Activated CD4-positive, alpha-beta T cell treated with anti-CD3 and anti-CD28 coated beads, Interleukin-10, Interleukin-2, amounts not matched to agents 100 ng/mL and 50 ng/mL, durations not matched to agents 16 hours and 8 hours (primary cell): ENCODE measurements at places on chromosomes 12 and 14.

GRCh38 chr12:90953956-90954421 is 987 bp downstream of the CCER1 start:
- peak; percentile 36 for DNase-seq

DNA sequence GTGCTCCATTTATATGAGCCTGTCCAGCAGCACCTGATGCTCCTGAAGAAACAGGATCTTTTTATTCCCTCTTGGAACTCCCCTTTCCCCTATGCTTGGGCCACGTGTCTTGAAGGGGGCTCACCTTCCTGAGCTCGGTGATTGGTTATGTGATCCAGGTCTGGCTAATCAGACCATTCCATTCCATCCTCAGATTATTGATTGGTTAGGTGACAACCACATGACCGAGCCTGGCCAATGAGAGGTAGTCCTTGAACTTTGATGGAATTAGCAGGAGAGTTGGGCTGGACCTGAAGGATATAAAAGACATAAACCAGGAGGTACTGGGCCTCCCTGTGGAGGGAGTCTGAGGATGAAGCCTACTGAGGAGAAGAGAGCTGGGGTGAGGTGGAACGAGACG is 216.6 kb upstream of the LHX5 start:
- no peak for DNase-seq

- DNase-seq, result no peak
Measured at GRCh38 chr12:89513544-89513943, 11.1 kb downstream of the GALNT4 start.

DNA sequence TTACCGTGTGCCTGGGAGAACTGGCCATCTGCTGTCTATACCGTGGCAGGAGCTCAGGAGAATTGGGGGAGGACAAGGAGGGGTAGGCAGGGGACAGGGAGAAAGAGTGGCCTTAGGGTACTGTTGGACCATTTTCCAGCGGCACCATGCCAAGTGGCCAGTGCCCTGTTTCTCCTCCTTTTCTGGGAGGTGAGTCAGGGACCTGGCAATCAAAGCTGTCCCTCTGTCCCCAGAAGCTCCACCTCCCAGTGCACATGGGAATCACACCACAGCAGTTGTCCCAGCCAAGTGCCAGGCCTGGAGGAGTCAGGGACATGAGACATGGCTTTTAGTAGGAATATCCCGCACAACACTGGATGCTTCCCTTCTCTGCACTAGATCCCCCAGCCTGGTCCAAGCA is 118.0 kb downstream of the GCH1 start:
- DNase-seq, result no peak

DNA sequence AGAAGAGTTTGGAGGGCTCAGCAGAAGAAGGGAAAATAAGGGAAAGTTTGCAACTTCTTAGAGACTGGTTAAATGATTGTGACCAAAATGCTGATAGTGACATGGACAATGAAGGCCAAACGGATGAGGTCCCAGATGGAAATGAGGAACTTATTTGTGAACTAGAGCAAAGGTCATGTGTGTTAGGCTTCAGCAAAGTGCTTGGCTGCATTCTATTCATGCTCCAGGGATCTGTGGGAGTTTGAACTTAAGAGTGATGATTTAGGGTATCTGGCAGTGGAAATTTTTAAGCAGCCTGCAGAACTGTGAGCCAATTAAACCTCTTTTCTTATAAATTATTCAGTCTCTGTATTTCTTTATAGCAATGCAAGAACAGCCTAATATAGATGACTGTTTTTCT is 88.9 kb upstream of the ARHGAP5 start:
- DNase-seq, result no peak

- DNase-seq, result no peak
Measured at GRCh38 chr12:2027351-2027750, 23.1 kb upstream of the DCP1B start.

DNA sequence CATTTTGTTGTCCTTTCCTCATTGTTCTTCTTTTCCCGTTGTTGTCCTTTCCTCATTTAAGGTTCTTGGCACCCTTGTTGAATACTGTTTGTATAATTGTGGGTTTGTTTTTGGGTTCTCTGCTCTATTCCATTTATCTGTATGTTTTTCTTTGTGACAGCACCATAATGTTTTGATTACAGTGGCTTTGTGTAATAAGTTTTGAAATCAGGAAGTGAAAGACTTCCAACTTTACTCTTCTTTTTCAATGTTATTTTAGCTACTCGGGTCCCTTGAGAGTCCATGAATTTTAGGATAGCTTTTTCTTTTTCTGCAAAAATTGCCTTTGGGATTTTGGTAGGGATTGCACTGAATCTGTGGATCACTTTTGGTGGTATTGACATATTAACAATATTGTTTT is 28.1 kb downstream of the ETNK1 start:
- no peak for DNase-seq

DNA sequence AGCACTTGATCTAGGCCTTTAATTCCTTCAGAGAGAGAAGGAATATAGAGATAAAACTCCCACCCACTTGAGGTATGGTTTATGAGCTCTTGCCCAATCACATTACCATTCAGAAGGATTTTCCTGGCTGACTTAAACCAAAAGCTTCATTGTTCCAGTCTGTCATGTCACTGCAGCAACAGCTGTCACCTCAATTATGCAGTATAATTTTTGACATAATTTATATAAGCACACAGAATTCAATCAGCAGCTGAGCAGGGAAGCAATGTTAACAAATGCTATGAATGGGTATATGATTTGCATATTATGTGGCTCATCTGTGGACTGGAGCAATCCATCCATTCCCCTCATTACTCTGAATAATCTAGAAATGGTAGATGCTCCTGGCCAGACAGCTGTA is 40.3 kb downstream of the CBX5 start:
- DNase-seq, result no peak

DNA sequence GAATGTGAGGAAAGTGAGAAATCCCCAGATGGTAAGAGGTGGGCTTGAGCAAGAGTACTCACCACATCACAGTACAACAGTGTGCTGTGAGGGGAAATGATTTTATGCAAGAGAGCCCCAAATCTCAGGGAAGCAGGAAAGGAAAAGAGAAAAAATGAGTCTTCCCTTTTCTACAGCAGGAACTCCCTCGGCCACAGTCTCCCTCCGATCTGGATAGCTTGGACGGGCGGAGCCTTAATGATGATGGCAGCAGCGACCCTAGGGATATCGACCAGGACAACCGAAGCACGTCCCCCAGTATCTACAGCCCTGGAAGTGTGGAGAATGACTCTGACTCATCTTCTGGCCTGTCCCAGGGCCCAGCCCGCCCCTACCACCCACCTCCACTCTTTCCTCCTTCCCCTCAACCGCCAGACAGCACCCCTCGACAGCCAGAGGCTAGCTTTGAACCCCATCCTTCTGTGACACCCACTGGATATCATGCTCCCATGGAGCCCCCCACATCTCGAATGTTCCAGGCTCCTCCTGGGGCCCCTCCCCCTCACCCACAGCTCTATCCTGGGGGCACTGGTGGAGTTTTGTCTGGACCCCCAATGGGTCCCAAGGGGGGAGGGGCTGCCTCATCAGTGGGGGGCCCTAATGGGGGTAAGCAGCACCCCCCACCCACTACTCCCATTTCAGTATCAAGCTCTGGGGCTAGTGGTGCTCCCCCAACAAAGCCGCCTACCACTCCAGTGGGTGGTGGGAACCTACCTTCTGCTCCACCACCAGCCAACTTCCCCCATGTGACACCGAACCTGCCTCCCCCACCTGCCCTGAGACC is 7.8 kb downstream of the ATN1 start:
- DNase-seq, result no peak

DNA sequence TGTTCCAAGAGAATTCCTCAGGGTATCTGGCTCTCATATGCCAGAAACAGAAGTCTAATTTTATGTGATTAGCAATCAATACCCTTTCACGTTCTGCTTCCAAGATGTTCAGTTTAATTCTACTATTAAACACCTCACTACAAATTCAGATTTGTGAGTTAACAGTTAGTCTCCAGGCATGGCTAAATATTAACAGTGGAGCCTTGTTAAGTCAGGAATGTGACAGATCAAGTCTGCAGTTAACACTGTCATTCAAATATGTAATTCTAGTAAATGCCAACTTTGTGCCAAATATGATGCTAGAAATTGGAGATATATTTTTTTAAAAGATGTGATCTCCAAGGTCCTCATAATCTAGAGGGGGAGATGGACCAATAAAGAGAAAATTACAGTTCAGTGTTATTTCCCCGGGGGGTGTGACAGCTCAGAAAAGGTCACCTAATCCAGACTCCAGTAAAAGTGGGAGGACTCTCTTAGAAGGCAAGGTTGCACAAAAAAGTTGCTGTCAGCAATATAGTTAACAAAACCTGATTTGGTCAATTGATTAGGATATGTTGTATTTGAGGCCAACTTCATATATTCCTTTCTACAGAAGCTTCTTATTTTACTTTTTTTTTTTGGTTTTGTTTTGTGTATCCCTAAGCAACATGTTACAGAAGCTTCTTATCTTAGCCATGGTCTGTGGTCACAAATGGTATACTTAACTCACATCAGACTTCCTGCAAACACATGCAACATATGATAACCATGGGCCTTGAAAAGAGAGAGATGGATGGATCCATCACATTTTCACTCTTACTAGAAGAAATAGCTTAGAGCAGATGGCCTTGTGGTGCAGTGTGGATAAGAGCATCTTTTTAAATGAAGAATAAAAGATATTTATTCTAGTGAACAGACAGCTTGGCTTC is 18.4 kb upstream of the RNU6-7 start:
- DNase-seq, result no peak

DNA sequence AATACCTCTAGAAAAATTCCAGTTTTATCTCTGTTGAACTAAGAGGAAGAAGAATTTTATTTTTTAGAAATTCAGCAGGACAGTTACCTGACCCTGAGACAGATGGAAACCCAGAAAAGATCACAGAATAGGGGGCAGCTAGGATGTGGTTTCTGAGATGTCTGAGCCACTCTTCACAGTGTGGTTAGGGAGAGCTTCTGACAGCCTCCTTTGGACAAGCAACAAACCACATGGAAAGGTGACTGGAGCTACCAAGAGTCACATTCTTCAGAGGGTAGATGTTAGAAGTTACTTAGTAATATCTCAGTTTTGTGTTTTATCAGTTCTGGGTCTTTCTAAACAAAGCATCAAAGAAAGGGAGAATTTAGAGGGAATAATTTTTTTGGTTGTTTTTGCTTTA is 117.3 kb upstream of the NAP1L1 start:
- DNase-seq, result no peak

GRCh38 chr14:88605594-88605993 is 42.8 kb downstream of the ZC3H14 start:
- DNase-seq, result no peak

- DNase-seq, result no peak
Measured at GRCh38 chr12:29048787-29049186, 100.3 kb upstream of the FAR2 start.

DNA sequence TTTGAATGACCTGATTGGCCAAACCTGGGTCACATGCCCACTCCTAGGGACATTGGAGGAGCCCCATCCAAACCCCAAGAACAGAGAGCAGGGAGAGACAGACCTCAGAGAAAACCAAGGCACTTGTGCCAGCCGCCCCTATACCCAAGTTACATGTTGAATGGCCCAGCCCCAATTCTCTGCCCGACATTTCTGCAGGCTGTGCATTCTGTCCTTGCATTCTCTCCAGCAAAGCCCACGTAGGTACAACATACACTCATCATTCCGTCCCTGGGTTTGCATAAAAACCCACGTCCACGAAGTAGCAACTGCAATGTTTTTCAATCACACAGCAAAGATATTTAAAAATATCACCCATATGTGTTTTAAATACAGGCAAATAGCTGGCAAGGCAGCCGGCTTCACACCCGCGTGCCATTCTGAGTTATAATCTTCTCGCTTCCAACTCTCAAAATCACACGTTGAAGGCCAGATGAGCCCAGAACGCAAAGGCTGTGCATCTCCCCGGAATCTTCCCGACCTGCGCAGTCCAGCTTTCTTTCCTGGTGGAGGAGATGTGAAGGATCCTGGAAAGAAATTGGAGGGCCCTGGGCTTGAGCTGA is 91.7 kb upstream of the MYL2 start:
- no peak for DNase-seq

DNA sequence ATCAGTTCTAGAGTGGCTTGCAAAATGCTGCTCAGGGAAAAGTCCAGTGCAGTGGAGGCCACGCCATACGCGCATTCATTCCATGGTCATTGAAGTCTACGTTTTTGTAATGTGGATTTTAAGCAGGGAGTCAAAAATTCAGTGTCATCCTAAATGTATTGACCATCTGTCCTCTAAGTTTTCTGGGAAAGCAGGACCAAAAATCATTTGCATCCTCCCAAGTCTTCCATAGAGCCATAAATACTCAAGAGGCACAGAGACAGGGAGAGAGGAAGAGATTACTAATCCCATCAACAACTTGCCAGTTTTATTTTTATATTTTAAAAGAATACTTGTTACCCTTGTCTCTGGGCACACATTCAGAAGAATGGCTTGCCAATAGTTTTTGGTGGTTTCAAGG is 36.9 kb downstream of the RHOJ start:
- DNase-seq, result no peak

- no peak for DNase-seq
Measured at GRCh38 chr14:54109521-54110120, 153.0 kb upstream of the BMP4 start.

- DNase-seq, result no peak
Measured at GRCh38 chr12:117282490-117282889, 78.9 kb downstream of the NOS1 start.

GRCh38 chr12:15278816-15279658 is 43.3 kb upstream of the PTPRO start:
- peak; percentile 23 for DNase-seq

DNA sequence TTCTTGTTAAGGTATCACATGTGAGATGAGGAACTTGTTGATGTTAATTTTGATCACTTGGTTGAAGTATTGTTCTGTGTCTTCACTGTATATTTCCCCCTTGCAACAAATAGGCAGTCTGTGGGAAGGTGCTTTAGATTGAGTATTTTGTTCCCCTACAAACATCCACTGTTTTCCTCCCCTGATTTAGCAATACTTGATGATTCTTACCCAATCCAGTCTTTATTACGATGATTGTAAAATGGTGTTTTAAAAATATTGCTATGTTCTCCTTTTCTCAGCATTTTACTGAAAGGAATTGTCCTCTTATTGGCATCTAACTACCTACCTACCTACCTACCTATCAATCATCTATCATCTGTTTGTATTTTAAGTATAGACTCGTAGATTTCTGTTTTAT is 66.3 kb downstream of the ETNK1 start:
- no peak for DNase-seq

- no peak for DNase-seq
Measured at GRCh38 chr12:94338006-94338794, 121.5 kb downstream of the CEP83 start.
